ENCODE measurements at places on chromosomes 11 and 22.

DNA sequence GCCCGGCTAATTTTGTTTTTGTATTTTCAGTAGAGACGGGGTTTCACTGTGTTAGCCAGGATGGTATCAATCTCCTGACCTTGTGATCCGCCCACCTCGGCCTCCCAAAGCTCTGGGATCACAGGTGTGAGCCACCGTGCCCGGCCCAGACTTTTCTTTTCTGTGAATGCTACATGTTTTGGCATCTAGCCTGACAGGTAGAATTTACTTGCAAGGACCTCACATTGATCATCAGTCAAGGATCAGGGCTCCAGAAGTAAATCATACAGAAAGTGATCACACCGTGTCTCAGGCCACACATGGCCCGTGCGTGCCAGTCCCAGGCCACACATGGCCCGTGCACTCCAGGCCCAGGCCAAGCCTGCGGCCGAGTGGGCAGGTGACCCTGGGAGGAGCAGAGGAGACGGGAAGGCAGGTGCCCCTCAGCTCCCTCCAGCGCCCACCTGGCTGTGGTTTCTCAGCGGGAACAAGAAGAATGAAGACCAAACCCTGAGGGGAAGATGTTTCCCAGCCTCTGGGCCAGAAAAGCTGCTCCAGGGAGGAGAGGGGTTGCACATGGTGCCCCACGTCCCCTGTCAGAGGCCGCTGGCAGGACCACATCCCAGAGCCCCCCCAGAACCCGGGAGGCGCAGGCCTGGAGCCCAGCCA, 76.2 kb downstream of the BRD1 start:
- no peak for DNase-seq

DNA sequence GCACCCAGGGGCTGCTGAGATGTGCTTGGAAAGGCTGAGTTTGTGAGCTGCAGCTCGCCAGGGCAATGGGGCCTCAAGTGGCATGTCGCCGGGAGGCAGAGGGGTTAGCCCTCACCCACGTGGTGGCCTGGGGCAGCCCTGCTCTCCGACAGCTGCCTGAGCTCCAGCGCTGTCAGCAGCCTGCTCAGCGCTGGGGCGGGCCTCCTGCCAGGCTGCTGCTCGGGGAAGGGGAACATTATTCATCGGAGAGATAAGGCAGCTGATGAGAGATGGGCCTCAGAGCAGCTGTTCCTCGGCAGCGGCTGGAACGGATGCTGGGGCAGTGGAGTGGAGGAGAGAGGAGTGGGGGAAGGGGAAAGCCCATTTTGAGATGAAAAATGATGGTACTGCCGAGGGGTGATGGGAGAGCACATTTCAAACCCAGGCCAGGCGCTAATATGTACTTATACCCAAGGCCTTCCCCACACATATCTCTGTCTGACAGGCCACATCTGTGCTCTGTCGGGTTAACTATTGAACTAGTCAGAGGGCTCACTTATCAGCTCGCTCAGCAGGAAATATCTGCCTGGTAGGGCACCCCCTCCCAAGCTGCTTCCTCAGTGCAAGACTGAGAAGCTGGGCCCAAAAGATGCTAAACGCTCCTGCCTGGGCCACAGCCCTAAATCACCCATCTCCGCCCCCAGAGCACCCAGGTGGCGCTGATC, 79.5 kb downstream of the TIMP3 start:
- DNase-seq = peak; percentile 86

DNA sequence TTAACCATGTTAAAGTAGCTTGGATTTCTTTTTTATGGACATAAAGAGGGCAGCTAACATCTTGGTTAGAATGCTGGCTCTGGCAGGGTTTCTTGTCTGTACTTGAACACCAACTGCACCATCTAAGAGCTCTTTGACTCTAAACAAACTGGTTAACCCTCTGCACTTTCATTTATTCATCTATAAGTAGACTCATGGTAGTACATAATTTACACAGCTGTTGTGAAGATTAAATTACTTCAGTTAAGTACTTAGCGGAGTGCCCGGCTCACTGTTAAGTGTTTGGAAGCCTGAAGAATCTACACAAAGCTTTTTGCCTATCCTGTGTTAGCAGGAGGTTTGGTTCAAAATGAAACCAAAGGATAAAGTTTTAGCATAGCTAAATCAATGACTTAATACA, 846.2 kb upstream of the API5 start:
- no peak for DNase-seq

GRCh38 chr11:125108469-125108868, 3.0 kb downstream of the TMEM218 start:
- DNase-seq = no peak

- no peak for DNase-seq
Measured at GRCh38 chr11:1923201-1923956, 3.9 kb downstream of the TNNT3 start.

GRCh38 chr11:14813516-14813915, 78.5 kb downstream of the CYP2R1 start:
- no peak for DNase-seq

- peak; percentile 54 for DNase-seq
Measured at GRCh38 chr22:31970490-31971444, 26.4 kb downstream of the YWHAH start.

DNA sequence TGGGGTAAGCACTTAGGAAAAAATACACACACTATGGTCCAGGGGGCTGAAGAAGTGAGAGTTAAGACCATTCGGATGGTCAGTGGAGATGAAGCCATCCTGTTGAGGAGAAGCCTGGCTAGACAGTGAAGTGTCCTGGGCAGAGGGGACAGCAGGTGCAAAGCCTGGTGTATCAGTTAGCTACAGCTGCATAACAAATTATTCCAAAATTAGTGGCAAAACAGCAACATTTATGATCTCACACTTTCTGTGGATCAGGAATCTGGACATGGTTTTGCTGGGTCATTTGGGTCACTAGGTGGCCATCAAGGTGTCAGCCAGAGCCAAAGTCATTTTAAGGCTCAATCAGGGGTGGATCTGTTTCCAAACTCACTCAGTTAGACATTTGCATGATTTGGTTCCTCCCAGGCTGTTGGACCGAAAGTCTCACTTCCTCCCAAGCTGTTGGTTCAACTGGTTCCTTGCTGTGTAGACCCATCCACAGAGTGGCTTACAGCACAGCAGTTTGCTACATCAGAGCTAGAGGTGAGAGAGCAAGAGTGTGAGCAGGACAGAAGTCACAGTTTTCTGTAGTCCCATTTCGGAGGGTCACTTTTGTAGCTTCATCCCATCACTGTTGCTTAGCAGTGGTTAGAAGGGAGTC, 80.1 kb upstream of the ALX4 start:
- no peak for DNase-seq

GRCh38 chr11:4041731-4042391, 52.7 kb upstream of the RRM1 start:
- no peak for DNase-seq

DNA sequence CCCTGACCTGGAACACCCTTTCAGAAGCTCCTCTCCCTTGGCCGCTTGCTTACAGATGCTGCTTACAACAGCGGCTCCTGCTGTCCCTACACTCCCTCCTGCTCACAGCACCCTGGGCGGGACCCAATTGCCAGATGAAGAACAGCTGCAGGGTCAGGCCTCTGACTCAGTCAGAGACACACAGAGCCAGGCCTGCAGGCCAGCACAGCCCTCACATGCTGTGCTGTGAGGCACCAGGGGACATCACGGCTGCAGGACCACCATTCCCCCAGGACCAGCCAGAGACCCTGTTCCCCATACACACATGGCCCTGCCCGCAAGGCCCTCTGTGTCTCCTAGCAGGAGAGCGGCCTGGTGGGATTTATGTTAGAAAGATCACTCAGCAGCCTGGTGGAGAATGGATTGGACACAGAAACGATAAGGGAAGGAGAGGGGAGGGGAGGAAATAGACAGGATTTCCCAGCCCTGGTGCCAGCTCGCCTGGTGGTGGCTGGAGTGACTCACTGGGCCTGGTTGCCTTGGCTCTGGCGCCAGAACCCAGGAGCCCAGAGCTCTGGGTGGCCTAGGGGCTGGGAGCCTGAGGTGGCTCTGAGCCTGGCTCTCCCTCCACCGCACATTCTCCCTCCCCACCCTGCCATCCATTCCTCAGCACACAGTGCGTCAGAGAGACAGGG, 6.7 kb downstream of the CAPN5 start:
- no peak for DNase-seq
